ENCODE measurements at places on chromosomes 7 and 10. TPM values are rescaled to one million over a fixed set of nuclear protein-coding genes. Genes with fewer than 3 reads are reported as not detected.

TMEM176A gene
- total RNA-seq = 42.6 TPM

AMPH gene
- total RNA-seq = 31.0 TPM

COL28A1 gene
- 4.9 TPM for total RNA-seq

KCNIP2 gene
- 20.6 TPM for total RNA-seq

FRMPD2 gene
- total RNA-seq = not detected

COL17A1 gene
- 0.16 TPM for total RNA-seq

CEP55 gene
- 2.1 TPM for total RNA-seq

H2BK1 gene
- not detected for total RNA-seq

MRPS16 gene
- total RNA-seq = 40.4 TPM

Measured in breast epithelium (tissue), 4 donors.